Epithelial cell of proximal tubule (primary cell): ENCODE measurements at places on chromosomes 12 and 14. TPM values are rescaled to one million over a fixed set of nuclear protein-coding genes. Genes with fewer than 3 reads are reported as not detected.

DNA sequence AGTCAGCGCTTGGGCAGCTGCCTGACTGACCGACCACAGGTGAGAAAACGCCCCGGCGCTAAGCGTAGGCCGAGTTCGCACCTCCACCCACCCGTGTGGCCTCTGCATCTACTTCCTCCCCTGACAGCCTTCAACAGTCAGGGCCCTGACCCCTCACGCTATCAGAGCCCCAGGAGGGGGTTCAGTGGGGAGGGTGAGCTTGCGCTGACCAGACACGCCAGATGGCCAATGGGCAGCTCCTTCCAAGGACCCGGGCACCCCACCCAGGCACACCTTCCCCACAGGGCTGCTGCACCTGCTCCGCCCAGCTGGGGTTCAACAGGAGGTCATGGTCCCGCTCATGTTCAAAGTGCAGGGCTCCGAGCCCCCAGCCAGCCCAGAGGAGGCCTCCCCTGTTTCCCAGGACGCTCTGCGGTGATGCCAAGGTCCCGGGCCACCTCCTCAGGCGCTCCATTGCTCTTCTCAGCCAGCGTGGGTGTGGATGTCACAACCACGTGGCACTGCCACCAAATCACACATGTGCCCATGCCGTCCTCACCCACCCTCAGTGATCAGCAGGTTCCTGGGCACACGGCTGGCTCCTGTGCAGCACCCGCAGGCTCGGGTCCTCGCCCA, 48.7 kb upstream of the BCL11B start:
- no peak for DNase-seq

GRCh38 chr12:4918950-4919660, 9.4 kb downstream of the KCNA1 start:
- no peak for DNase-seq

DNA sequence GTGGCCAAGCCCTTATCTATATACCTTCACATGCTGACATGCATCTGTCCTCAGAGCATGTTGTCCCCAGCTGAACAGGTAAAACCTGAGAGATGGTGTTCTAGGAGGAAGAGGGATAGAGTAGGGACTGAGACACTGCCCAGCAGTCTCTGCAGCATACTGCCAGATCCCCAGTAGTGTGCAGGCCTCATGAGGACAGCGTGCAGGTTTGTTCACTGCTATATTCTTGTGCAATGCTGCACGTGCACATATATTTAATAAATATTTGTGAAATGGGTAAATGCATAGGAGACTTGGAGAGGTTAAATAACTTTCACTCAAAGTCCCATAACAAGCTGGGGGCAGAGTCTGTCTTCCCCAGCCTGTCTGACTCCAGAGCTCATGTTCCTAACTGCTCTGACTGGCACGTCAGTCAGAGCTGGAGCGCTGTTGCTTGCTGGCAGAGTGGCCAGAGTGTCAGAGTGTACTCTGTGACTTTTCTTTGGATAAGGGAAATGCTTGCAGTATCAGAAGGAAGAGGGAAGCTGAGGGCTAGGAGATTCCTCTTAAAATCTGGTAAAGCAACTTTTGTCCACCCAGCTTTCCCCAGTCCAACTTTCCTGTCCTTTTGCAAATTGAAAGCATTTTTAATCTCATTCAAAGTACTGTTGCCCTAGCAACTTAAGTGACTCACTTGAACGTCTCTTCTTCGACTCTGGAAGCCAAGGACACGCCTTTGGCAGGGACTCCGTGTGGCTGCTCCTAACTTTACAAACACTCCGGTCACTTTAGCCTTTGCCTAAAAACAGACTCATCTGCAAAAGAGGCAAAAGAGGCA, 14.9 kb upstream of the POLR3B start:
- DNase-seq, result no peak

- no peak for DNase-seq
Measured at GRCh38 chr12:90905691-90906370, 49.1 kb downstream of the CCER1 start.

- no peak for DNase-seq
Measured at GRCh38 chr14:31337331-31337730, 83.0 kb downstream of the HEATR5A start.

DNA sequence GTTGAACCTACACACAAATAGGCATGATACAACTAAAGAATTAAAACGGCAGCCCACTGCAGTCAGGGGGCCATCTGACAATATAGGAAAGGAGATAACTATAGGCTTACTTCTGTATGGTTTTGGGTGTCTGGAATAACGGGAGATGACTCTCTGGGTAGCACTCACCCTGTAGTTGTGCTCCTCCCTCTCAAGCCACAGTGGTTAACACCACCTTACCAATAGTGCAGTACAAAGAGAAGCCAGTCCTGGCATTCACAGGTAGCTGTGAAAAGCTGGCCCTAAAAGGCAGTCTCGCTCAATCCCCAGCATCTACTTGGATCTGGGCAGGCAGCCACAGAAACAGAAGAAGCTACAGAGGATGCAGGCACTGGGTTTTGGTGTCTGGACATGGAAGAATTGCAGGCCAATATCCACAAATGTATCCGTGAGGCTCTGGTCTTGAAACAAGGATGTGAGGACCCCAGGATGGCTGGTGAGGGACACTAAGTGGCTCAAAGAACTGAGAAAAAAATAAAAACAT, 93.0 kb downstream of the DPF3 start:
- no peak for DNase-seq

GRCh38 chr14:64394423-64394822, 6.3 kb downstream of the MTHFD1 start:
- no peak for DNase-seq

DNA sequence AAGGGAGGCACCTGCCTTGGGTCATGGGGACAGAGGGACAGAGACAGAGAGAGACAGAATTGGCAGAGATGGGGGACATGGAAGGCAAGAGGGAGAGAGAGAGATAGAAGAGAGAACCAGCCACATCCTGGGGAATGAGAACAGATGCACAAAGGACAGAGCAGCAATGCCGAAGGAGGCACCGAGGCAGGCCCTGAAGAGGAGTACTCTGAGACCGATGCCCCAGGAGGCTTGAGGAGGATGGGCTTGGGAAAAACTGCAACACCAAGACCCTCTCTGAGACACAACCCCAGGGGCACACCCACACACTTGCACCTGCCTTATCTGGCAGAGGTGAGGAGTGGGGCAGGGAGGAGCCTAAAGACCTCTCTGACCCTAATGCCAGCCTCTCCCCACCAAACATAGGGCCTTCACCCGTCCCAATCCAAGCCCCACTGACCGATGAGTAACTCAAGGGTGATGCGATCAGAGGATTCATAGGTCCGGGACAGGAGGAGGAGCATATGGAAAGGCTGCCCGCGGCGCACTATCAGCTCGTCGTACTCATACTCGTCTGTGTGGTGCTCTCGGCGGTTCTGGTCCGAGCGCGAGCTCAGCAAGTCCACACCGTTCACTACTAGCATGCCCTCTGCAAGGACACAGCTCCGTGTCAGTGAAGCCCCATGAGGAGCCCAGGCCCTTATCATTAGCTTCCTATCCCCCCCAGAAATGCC, 1.6 kb downstream of the TGM1 start:
- no peak for DNase-seq

- no peak for DNase-seq
Measured at GRCh38 chr12:117900561-117900960, 68.2 kb downstream of the KSR2 start.

GRCh38 chr14:33534632-33535031, 416.2 kb downstream of the EGLN3 start:
- peak; percentile 84 for DNase-seq

GRCh38 chr12:95703986-95704385, 86.6 kb downstream of the NTN4 start:
- DNase-seq, result no peak

- no peak for DNase-seq
Measured at GRCh38 chr14:47022721-47023120, 371.1 kb upstream of the RPL10L start.

GRCh38 chr12:15788233-15789219, 662 bp downstream of the EPS8 start:
- no peak for DNase-seq

DNA sequence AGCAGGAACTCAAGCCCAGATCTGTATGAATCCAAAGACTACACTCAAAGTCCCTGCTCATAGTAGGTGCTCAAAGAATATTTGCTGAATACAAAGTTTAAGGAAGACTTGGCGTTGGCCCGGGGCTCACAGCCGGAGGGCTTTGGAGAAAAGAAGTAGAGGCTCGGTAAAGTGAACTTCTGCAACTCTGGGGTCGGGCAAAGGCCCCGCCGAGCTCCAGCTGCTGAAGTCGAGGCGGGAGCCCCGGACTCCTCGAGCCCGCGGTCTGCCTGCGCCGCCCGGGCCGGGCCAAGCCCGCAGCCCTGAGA, 335 bp downstream of the GCN1 start:
- DNase-seq, result no peak

DNA sequence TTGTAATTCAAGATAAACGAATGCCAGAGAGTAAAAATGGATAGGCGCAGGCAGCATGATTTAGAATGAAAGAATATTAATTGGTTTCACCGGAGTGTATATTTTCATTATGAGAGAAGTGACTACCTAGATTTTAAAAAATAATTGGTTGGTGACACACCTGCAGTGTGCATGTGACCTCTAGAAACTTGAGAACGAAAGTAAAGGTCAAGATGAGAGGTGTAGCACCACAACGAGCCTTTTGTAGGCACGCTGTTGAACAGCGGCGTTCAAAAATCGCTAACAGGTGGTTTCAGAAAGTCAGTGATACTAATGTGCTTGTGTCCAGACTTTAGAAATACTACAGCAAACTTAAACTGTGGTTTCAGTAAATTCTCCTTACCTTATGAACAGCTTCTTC, 123.8 kb downstream of the NPAS3 start:
- DNase-seq, result no peak

- no peak for DNase-seq
Measured at GRCh38 chr14:63752449-63753169, 24.7 kb upstream of the SGPP1 start.

DNA sequence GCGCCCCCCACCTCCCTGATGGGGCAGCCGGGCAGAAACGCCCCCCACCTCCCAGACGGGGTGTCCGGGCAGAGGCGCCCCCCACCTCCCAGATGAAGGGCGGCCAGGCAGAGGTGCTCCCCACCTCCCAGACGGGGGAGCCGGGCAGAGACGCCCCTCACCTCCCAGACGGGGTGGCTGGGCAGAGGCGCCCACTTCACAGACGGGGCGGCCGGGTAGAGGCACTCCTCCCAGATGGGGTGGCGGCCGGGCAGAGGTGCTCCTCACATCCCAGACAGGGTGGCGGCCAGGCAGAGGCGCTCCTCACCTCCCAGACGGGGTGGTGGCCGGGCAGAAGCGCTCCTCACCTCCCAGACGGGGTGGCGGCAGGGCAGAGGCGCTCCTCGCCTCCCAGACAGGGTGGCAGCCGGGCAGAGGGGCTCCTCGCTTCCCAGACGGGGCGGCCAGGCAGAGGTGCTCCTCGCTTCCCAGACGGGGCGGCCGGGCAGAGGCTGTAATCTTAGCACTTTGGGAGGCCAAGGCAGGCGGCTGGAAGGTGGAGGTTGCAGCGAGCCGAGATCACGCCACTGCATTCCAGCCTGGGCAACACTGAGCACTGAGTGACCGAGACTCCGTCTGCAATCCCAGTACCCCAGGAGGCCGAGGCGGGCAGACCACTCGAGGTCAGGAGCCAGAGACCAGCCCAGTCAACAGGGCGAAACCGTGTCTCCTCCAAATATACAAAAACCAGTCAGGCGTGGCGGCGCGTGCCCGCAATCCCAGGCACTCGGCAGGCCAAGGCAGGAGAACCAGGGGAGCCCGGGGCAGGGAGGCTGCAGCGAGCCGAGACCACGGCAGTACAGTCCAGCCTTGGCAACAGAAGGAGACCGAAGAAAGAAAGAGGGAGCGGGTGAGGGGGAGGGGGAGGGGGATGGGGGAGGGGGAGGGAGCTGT, 12.9 kb upstream of the PXN start:
- DNase-seq, result no peak

GRCh38 chr12:96501908-96502307, 12.5 kb downstream of the CFAP54 start:
- no peak for DNase-seq

DNA sequence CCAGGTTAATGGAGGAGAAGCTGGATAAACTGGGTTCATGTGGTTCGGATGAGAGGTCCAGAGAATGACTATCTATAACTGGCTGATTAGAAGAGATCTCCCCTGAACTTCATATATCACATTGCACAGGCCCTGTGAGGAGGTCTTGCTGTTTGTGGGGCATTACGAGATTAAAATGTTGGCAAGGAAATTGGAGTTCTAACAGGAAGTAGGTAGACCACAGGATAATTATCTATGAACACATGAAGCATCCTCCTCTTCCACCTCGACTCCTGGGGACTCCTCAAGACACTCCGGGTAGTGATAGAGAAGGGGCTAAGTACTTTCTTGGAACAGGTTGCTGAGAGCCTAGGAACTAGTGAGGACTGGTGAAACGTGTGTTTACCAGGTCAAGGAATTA, 418.8 kb downstream of the KCNH5 start:
- DNase-seq, result no peak

DNA sequence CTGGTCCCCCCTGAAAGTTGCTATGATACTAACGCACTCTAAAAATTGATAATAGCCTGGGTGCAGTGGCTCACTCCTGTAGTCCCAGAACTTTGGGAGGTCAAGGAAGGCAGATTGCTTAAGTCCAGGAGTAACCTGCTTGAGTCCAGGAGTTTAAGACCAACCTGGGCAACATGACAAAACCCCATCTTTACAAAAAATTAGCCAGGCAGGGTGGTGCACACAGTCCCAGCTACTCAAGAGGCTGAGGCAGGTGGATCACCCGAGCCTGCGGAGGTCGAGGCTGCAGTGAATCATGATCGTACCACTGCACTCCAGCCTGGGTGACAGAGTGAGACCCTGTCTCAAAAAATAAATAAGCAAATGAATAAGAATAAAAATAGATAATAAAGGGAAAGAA, 42.9 kb downstream of the HEATR5A start:
- no peak for DNase-seq

DNA sequence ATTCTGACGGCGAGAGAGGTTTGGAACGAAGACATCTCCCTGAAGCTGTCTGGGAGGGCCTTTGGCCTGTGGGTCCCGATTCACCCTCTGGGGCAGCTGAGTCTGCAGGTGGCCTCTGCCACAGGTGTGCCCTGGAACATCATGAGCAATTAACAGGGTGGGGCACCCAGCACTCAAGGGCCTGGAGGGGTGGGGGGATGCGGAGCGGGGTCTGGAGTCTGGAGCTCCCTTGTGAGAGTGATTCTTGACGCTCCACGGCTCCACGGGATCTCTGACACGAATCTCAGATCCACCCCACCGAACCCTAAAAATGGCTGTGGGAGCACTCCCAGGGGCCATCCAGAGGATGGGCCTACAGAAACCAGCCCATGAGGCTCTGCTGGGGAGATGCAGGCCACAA, 8.3 kb downstream of the ITPK1 start:
- no peak for DNase-seq

- DNase-seq, result no peak
Measured at GRCh38 chr14:103693515-103693914, 21.7 kb downstream of the XRCC3 start.

NR1H4 gene
- total RNA-seq, result not detected in 2 replicates

NFE2 gene
- total RNA-seq, result not detected in 2 replicates

ABCB9 gene
- 4.0 and 8.4 TPM in 2 replicates for total RNA-seq

SPRYD3 gene
- 24.5 and 26.1 TPM in 2 replicates for total RNA-seq
